ENCODE measurements at places on chromosomes 4 and X.

DNA sequence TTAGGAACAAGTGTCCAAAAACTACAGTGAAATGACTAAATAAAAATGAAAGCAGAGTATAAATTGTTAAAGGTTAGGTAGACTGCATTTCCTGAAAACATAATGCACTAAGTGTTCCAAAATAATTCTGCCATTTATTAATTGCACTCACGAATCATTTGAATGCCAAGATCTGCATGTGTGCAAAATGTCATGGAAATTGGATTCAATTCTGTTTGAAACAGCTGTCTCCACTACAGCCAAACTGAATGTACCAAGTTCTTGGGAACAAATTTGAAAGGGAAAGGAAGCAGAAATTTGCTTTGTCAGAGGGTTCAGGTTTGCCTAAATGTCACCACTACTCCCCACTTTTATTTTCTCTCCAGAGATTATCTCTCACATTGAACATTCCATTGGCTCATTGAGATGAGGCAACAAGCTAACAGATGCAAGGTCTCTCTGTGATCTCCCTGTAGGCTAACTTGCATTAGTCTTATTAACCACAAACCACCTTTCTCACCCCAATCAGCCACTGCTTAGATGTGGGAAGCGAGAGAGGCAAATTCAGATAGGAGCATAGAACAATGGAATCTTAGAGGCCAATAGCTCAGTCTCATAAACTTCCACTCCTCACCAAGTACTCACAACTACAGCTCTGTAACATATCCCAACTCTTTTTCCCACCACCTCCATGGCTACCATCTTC lies 226.6 kb downstream of the KDR start:
- no peak for DNase-seq

DNA sequence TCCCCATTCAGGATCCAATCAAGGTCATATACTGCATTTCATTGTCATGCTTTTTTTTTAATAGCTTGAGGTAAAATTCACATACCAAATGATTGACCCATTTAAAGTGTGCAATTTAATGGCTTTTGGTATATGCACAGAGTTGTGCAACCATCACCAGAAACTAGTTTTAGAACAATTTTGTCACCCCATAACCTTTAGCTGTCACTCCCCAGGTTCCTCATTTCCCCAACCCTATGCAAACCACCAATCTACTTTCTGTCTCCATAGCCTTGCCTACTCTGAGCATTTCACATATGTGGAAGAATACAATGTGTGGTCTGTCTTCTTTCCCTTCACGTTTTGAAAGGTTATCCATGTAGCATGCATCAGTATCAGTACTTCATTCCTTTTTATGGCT lies 1.4 kb upstream of the SMAD1 start:
- no peak for DNase-seq

GRCh38 chr4:48340276-48340964 lies 909 bp upstream of the SLAIN2 start:
- DNase-seq: no peak

DNA sequence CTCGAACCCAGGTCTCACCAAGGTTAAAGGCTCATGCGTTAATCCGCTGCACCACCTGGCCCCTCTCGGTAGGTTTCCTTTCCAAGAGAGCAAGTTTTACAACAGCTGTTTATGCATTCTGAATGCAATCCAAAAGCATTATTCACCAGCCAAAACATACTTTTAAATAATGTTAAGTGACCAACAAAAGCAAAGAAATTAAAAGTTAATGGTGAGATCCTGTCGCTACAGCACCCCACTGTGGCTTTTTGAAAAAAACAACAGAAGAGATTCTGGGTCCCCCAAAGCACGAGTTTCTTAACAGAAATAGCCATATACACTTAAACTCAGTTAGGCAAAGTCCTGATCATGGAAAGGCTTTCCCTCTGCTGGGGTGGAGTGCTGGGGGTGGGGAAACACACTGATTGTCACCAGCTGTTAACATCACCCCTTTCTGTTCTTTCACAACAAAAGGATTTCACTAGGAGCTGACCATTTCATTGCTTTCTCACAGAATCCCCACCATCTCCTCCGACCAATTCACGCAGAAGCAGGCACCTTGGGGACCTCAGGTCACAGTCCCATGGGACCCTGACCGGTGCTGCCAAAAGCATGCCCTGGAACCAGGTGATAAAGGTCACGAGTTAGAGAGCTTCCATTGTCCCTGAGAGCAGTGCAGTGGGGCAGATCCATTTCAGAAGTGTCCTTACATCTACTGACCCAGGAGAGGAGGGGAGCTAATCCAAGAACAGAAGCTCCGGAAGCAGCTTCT lies 51.2 kb downstream of the ZNF827 start:
- no peak for DNase-seq

DNA sequence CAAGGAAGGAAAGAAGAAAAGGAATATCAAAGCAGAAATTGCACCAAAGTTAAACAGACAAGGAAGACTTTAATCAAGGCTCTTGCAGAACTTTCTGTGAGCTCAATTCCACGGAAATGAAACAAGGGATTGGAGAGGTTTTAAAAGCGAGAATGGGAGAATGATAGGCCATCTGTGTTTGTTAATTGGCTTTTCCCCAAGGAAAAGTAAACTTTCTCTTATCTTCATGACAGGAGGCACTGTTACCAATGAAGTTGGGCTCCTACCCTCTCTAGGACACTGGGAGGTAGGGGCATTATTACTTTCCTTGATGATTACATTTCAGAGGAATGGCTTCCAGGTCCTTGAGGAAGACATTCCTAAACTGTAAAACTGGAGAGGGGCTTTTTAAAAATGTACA lies 328.8 kb upstream of the NWD2 start:
- DNase-seq: no peak

DNA sequence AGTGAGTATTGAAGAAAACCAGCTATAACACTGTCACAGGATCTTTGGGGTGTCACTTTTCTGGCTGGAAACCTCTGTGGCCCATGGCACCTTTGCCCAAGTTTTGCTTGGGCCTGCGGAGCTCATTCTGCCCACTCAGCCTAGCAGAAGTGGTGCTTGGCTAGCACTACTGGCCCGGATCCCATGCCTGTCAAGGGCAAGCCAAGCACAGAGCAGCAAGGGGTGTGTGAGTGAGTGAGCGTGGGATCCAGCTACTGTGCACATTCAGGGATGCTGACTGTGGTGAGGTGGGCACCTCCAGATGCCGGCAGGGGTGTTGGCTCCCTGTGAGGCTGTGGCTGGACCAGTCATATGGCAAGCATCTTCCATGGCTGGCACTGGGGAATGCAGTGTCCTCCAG lies 55.4 kb upstream of the RASGEF1B start:
- DNase-seq: no peak

GRCh38 chr4:138757432-138757831 lies 258.1 kb upstream of the NOCT start:
- DNase-seq: no peak

GRCh38 chr4:73868206-73869129 lies 725 bp upstream of the CXCL1 start:
- DNase-seq: no peak

GRCh38 chr4:100581337-100581736 lies 63.5 kb upstream of the EMCN start:
- no peak for DNase-seq

GRCh38 chrX:37817579-37817978 lies 29.8 kb downstream of the DYNLT3 start:
- DNase-seq: no peak

- DNase-seq: no peak
Measured at GRCh38 chr4:162878096-162878495, 288.6 kb downstream of the NAF1 start.

- no peak for DNase-seq
Measured at GRCh38 chr4:154033921-154034320, 245.0 kb upstream of the SFRP2 start.

DNA sequence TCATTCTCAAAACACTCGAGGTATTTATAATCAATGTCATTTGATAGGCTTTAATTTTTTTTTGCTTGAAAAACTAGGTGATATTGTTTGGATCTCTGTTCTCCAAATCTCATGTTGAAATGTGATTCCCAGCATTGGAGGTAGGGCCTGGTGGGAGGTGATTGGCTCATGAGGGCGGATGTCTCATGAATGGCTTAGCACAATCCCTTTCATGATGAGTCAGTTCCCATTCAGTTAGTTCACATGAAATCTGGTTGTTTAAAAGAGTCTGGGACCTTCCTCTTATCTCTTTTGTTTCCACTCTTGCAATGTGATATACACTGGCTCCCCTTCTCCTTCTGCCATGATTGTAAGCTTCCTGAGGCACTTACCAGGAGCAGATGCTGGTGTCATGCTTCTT lies 638.7 kb downstream of the DMD start:
- DNase-seq: no peak

DNA sequence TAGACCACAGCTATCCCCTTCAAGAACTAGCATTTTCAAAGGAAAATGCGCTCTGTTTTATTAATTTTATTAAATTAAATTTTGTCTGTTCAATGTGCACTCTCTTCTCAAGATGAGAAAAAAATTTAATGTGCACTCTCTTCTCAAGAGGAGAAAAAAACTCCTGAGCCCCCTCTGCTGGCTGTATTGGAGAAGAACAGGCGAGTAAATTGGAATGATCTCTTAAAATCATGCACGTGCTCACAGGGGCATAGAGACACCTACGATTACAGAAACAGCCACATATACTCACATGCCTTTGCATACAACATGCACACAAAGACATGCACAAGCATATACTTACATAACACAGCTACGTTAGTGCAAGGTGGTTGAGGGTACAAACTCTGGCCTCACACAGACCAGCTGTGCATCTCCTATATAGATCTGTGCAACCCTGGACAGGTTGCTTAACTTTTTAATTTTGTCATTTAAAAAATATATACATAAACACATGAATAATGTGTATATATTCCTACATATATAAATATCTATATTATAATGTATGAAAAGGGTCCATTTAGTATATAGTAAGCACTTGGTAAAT lies 176.2 kb upstream of the CXorf66 start:
- DNase-seq: no peak

DNA sequence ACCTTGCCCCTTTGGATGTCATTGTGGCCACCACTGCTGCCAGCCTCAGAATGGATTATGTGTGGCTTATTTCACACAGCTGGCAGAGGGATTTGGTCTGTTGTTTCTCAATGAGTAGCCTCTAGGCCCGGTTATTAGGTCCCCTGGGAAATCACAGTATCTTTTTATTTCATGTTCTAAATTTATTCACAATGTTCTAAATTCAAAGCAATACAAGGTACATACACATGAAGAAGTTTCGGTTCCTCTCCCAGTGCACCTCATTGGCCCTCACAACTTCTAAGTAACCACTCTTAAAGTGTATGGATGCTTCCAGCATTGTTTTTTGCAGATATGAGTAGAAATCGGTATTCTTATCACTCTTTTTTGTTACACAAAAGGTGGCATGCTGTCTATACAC lies 262.7 kb downstream of the RCHY1 start:
- no peak for DNase-seq

- no peak for DNase-seq
Measured at GRCh38 chrX:1477801-1478458, 25.2 kb upstream of the ASMTL start.

DNA sequence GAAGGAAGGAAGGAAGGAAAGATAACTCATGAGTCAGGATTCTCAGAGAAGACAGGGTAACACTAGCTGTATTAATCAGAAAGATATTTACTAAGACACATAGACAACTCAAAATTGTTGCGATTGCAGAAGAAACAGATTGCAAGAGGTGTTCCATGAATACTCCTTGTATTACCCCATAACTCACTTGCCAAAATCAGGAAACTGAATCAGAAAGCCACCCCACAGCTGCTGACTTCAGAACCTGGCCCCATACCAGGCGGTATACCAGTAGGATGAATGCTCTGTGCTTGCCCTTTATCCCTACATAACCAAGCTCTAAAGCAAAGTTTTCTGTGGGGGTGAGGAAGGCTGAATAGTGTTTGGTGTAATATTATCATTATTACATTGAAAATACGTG lies 468.5 kb downstream of the IQCM start:
- no peak for DNase-seq

DNA sequence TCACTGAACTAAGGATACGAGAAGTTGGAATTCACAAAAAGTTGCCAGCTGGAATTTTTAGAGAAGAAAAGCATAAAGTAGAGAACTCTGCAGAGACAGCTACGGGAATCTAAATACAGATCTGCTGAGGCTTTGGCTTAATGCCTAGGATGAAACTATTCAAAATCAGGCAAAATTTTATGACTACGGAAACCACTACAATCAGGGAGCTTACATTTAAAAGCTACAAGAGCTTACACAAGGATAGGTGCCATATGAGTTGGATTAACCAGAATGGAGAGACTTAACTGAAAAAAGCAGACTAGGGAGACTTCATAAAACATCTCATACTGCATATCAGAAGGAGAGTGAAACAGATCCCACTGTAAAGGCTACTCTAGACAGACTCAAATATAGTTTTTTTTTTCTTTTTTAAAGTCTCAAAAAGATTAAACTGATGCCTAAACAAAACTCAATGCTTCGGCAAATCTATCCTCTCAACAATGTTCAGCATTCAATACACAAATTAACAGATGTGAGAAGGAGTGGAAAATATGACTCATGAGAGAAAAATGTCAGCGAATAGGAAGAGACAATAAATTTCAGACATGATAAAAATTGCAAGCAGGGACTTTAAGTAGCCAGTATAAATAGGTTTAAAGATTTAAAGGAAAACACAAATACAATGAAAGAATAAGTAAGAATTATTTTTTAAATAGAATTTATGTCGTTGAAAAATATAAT lies 586.1 kb downstream of the FSTL5 start:
- no peak for DNase-seq

- DNase-seq: no peak
Measured at GRCh38 chr4:8267077-8267476, 2.5 kb upstream of the HTRA3 start.

DNA sequence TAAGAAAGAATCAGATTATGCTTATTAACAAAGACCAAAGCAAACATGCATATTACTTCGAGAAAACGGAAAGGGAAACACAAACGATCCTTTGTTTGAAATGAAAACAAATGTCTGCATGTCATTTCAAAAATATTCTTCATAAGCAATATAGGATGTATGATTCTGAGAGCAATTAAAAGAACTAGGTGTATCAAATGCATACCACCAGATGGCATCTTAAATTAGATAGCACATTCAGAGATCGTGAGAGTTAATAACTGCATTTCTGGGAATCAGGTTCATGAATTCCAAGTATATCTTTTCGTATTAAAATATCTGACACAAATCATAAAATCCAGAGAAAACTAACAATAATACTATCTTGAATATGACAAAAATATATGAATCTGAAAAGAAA lies 159.5 kb downstream of the PPP3CA start:
- DNase-seq: no peak

- DNase-seq: no peak
Measured at GRCh38 chr4:56684320-56685050, 3.4 kb upstream of the HOPX start.

- DNase-seq: no peak
Measured at GRCh38 chr4:115660465-115660864, 547.0 kb upstream of the NDST4 start.

- DNase-seq: no peak
Measured at GRCh38 chr4:173794662-173795061, 264.6 kb upstream of the HAND2 start.
